Cerebellar cortex (tissue), 1 donor: ENCODE measurements at places on chromosomes 11 and 22.

DNA sequence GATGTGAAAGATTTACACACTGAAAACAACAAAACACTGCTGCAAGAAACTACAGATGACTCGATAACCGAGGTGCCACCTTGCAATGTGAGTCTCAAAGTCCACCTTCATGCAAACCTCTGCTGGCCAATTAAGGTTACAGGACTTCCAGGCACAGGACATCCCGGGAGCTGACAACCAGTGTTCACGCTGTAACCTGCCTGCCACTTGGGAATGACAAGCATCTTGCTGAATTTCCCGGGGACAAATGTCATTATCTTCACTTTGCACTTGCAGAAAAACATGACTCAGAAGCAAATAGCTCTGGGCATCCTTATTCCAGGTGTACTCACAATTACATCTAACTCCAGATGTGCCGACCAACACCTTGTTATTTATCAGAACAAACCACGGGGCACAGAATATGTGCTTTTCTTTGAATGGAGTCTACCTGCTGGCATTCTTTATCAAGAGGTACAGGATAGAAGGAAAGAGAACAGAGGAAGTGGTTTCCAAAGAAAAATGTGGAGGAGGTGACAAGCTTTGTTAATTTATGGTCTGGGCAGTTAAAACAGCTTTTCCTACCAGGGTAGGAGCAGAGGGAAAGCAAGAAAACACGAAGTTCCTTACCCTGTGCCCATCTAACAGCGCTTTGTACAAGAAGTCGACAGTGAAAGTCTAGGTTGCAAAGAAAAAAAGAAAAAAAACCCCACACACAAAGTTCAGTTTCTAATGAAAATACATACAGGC is 72.3 kb downstream of the SHANK2 start:
- DNase-seq: no peak

GRCh38 chr11:104764710-104765045 is 133.6 kb downstream of the CASP12 start:
- no peak for DNase-seq

DNA sequence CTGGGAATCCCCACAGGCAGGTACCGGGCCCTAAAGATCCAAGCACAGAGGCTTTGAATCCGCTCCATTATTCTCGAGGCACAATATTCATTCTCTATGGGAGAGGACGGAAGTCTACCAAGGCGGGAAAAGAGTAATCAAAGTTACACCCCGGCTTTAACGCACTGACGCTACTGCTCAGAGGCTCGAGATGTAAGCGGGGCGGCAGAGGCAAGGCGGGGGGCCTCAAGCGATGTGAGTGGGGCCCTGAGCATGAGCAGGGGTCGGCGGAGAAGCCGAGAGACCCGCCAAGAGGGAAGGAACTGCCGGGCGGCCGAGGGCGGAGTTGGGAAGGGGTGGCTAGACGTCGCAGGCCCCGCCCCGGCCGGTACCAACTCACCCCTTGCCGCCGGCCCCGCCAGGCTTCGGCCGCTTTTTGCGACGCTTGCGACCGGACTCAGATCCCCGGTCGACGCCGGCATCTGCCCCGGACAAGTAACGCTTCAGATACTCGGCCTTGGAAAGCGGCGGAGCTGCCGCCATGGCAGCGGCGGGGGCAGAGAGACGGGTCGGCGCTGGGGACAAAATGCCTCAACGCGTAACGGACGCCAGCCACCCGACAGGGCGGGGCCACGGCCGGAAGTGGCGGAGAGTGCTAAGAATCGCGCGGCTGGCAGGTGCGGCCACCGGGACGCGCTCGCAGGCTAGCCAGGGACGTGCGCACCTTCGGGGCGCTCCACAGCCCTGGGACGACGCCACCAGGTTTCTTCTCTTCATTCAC is at the start of gene BUD13:
Gene BUD13, minus strand, starts transcription at position 545 of the 760 bp plus-strand sequence. Its CDS starts 23 bp downstream, at position 522.
- peak; percentile 85 for DNase-seq

GRCh38 chr22:46578251-46578823 is 40.9 kb upstream of the CELSR1 start:
- DNase-seq: no peak

DNA sequence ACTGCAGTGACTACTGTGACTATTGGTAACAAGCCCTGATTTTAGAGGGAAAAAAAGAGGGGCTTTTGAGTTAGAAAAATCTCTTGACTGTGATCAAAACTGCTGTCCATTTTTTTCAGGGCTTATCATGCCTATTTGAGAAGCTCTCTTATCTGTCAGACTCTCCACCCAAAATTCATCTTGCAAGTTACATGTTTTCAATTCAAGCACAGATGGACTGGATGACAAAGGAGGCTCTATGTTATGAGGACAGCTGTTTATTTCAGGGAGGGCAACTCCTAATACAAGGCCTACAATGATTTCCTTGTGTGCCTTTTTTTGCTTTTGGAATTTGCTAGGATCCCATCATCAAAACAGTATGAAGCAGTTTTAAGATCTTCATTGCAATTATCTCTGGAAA is 35.2 kb upstream of the USP47 start:
- DNase-seq: no peak

GRCh38 chr11:71095294-71095850 is 157.0 kb downstream of the SHANK2 start:
- DNase-seq: no peak

DNA sequence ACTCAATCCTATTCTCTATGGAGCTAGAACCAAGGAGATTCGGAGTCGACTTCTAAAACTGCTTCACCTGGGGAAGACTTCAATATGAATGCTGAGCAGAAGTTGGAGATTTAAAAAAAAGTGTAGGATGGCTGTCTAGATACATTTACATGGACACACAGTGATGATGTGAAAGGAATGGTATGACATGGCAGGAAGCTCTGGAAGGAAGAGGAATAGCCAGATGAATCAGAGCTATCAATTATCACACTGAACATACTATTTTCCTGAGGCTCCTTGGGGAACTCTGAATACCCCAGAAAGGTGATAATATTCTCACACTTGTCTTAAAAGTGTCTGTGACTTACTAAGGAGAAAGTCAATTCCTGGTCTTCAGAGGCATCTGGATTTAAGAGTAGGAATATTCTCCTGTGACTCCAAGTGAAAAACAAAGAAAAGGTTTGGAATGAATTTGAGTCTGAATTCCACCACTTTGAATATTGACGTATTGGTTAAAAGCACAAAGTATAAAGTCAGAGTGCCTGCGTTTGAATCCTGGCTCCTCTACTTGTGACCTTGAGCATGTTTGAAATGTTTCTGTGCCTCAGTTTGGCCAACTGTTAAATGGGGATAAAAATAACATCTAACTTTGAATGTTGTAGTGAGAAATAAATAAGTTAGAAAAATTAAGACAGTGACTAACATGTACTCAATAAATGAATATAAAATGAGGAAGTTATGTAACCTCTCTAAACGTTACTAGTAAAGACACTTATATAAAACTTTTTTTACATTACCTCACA is 1.3 kb downstream of the OR52D1 start:
- no peak for DNase-seq

DNA sequence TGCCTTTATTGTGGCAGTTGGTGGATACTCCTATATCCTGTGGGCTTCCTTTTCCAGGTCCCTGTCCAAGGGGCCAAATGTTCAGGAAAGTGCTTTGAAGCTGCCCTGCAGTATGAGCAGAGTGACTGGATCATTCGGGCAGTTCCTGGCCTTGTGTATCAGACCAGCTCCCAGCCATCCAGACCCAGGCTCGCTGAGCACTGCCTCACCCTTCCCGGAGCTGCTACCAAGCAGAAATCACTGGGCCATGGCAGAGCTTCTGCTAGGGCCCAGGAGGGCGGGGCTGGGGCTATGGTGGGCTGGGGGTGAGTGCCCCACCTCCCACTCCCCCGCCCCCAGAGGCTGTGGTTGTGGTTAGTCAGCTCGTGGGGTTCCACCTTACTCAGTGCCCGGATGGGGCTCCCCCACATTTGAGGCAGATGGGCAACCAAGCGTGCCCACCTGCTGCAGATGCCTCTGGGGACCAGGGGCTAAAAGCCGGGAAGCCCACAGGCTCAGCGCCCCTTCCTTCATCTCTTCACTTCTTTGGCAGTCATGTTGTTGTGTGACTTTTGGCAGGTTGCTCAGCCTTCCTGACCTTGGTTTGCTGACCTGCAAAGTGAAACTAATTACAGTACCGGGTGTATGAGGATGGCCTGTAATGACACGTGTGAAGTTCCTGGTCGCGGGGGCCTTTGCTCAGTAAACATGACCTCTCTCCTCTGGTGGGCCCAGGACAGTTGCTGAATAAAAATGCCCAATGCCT is 2.1 kb upstream of the LRRC32 start:
- no peak for DNase-seq

DNA sequence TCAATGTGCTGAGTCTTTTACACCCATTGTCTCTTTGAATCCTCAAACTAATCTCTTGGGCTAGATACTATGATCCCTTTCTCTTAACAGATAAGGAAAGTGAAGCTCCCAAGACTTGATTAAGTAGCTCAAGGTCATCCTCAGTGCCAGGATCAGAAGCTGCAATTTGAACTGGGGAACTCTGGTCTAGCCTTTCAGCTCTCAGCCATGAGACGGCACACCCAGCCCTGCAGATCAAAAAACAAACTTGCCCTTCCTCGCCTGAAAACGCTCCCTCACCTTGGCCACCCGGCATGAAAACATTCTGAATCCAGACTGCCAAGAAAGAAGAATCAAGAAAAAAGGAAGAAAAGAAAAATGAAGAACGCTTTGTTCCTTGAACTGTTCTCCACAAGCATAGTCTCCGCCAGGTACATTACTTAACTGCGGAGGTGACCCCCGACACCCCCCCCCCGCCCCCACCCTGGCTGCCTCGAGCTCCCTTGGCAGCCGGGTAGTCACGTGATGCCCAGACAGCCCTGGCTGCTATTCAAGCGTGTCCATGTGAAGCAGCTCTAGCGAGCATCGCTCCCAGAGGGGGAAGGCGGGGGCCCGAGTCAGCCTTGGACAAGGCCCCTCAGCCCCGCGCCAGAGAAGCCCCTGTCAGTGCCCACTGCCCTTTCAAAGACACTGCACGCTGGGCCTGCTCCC is 451.2 kb downstream of the MIAT start:
- DNase-seq: no peak

DNA sequence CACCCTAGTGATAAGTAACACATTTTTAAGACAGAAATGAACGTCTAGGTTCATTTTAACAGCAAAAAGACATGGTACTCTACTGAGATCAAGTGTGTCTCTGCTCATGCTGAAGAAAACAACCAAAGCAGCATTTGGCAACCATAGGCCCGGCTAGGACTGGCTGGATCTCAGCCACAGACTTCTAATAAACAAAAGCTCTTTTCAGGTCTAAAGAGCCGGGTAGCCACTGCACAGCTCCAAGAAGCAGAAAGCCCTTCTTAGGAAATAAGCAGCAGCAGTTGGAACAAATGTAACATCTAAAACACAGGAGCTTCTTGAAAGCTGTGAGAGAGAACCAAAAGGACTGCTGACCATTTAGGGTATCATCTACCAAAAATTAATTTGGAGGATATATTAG is 37.6 kb downstream of the PITPNB start:
- DNase-seq: peak; percentile 53

- peak; percentile 52 for DNase-seq
Observed at GRCh38 chr22:48644997-48645396, 1182.7 kb downstream of the BRD1 start.

DNA sequence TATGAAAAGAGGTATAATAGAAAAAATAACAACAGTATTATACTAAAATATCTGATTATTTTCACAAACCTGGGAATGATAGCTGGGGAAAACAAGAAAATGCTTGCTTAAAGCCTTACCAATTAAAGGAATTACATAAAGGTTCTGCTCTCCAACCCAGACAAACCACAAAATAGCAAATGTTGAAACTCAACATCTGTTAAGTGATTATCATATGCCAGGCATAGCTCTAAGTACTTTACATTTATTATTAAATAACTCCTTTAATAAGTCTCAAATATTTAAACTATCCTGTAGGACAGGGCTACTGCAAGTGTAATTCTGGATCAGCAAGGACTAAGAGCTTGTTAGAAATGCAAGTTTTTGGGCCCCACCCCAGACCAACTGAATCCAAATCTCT is 20.1 kb downstream of the OR10A6 start:
- DNase-seq: no peak

GRCh38 chr11:103367650-103368049 is 258.4 kb downstream of the DYNC2H1 start:
- no peak for DNase-seq

- DNase-seq: no peak
Observed at GRCh38 chr11:33825854-33826560, 51.7 kb upstream of the FBXO3 start.

GRCh38 chr11:46557684-46558151 is 36.1 kb downstream of the AMBRA1 start:
- DNase-seq: no peak

DNA sequence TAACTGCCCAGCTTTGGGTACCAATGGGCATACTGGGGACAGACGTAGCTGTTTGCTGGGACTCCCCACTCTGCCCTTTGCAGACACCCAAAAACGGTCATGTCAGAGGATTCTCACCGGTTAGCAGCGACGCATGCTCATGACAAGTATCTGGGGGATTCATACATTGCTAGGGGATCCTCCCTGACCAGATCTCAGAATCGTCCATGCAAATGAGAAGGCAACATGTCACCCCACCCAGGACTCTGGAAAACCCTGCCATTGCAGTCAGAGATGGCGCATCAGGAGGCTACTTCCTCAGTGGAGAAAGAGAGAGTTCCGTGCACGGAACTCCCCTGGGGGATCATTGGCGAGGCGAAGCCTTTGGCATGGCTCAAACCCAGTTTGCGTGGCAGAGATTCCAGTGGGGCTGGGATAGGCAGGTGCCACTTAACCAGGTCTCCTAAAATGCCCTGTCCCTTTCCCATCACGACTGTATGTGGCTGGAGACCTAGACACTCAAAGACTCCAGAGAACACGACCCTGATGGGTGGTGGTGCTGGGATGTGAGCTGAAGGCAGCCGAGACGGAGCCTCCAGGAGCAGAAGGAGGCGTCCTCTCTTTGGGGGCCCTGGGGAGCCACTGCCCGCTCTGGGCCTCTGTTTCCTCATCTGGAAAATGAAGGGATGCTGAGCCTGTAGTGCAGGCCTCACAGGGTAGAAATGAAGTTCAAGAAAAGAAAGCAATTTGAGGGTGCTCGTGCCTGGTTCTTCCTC is 4.9 kb downstream of the RGL4 start:
- no peak for DNase-seq

GRCh38 chr11:116162886-116163230 is 609.9 kb downstream of the BUD13 start:
- no peak for DNase-seq

DNA sequence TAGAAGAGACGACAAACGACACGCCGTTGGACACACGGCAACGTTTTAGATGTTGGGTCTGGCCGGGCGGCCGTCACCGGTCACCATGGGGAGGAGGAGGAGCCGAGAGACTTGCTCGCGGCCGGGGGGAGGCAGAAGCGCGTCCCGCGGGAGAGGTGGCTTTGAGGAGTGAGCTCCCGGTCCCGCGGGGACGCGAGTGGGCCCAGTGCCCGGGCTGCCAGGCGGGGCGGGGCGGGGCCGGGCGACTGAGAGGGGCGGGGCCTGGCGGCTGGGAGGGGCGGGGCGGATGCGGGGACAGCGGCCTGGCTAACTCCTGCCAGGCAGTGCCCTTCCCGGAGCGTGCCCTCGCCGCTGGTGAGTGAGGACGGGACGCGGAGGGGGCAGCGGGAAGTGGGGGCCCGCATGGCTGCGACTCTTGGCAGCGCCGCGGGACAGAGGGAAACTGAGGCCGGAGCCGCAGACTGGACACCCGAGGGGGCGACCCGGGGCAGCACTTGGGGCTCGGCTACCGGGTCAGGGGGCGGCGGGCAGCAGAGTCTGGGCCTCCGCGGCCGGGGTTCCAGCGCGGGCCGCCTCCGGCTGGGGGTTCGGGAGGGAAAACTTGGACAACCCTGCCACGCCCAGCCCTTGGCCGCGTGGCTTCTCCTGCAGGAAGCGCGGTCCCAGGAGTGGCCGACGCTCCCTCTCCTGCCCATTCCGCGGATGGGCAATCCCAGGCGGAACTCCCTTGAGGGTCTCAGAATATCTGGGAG is at the start of gene TSPO:
Gene TSPO, plus strand, starts transcription at position 309 of the 752 bp plus-strand sequence. CDS start 7,680 bp downstream, outside the sequence.
- no peak for DNase-seq

GRCh38 chr11:32139896-32140520 is 49.1 kb downstream of the RCN1 start:
- DNase-seq: no peak
